CD4-positive, alpha-beta T cell treated with Interleukin-6 at 100 ng/mL for 8 hours (primary cell): ENCODE measurements at places on chromosomes 4 and X.

- DNase-seq: no peak
Observed at GRCh38 chr4:112854420-112854819, 195.0 kb upstream of the ANK2 start.

GRCh38 chrX:13226214-13226613 lies 93.6 kb downstream of the ATXN3L start:
- DNase-seq: no peak

DNA sequence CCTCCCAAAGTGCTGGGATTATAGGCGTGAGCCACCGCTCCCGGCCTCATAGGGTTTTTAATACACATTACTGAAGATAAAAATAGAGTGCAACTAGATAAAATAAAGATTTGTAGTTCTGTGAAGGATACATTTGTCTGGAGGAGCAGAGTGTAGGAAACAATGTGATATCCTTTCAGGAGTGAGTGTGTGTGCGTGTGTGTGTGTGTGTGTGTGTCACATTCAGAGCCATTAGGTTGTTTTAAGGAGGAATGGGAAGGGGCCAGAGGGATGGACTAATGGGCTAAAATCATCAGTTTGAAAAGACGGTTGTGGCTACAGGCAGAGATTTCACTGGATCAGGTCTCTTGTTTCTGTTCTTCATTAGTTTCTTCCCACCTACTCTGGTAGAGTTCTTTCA lies 40.0 kb downstream of the RBPJ start:
- DNase-seq: no peak

DNA sequence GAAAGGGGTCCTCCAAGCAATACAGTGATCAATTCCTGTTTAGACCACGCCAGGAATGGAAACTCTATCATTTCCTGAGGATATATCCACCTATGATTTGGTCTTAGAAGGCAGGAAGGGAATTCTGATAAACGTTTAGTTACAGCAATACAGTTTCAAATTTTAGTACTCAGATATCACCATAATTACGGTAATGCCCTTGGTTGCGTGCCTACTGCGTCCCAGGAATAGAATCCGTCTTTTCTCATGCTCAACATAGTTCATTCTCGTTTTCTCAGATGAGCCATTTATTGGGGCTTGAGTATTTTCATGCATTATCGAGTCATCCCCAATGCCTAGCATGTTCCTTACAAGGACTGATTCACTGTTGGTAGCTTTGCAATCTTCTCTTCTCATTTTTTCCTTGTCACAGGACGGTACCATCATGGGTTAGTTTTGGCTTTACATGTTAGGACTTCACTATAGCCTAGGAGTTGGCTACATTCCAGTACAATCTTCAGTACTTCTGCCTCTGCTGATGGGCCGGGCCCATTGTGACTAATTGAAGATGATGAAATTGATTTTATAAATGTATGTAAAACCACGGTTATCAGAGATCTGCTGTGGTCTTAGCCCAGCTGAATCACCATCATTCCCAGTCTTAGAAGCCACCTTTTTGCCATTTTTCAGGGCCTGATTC lies 4.4 kb upstream of the PRKX start:
- no peak for DNase-seq

- no peak for DNase-seq
Observed at GRCh38 chr4:17356926-17357325, 155.0 kb downstream of the QDPR start.

DNA sequence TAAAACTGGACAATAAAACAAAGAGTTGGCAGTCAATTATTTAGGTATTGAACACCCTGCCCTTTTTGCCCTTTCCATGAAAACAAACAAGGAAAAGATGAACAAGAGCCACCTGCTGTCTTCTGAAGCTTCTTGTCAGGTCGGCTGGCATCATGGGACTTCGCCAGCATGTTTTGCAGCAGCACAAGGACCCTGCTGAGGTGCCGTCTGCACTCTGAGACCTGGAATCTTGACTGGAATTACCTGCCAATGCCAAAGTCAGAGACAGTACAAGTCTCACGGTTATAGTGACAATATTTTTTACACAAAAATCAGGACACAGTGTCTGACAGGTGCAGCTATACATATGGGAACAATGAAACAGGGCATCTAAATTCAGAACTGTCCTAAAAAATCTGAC lies 284.5 kb downstream of the GASK1B start:
- DNase-seq: no peak

- no peak for DNase-seq
Observed at GRCh38 chr4:178205826-178206225, 763.6 kb upstream of the AGA start.

- no peak for DNase-seq
Observed at GRCh38 chrX:36950495-36951253, 57.5 kb upstream of the FAM47C start.

DNA sequence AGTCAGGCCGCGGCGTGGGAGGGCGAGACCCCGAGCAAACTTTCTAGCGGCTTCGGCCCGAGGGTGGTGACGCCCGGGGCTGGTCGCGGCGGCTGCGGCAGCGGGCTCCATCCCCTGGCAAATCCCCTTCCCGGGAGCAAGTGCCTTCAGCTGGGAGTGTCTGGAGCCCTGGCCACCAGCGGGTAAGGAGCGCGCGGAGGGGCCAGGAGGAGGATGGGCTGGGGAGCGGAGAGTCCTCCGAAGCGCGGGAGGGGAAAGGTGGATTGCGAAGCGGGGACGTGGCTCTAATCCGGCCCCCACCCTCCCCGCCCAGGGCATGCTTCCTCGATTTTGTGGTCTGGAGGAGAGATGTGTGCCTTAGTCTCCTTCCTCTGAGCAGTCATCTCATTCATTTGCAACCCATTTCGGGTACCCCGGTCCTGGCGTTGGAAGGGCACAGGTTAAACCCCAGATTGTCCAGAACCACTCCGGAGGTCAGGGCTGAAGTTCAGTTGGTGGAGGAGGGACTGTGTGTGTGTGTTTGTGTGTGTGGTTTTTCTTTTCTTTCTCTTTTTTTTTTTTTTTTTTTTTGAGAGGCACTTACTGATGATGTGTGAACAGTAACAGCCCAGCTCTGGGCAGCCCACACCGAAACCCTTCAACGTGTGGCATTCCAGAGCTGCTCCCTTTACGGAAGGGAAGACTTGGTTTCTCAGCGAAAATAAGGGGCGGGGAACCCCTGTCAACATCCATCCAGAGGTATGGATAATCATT lies 516 bp downstream of the SGMS2 start:
- DNase-seq: no peak

DNA sequence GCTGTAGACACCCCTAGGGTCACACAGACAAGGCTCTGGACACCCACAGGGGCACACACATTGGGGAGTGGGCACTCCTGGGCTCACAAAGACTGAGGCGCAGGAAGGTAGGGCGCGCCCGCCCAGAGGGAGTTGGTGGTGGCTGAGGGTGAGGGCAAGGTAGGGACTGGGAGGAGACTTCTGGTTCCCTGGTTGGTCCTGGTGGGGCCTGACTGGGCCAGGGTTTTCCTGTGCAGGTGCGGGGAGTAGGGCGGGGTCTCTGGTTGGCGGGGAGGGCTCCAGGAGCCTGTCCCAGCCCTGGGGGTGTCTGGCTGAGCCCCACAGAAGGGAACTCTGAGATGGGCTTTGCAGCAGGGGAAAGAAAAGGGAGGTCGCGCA lies 6.7 kb upstream of the WAS start:
- DNase-seq: no peak

- DNase-seq: no peak
Observed at GRCh38 chr4:160927311-160927710, 1236.5 kb downstream of the FSTL5 start.

DNA sequence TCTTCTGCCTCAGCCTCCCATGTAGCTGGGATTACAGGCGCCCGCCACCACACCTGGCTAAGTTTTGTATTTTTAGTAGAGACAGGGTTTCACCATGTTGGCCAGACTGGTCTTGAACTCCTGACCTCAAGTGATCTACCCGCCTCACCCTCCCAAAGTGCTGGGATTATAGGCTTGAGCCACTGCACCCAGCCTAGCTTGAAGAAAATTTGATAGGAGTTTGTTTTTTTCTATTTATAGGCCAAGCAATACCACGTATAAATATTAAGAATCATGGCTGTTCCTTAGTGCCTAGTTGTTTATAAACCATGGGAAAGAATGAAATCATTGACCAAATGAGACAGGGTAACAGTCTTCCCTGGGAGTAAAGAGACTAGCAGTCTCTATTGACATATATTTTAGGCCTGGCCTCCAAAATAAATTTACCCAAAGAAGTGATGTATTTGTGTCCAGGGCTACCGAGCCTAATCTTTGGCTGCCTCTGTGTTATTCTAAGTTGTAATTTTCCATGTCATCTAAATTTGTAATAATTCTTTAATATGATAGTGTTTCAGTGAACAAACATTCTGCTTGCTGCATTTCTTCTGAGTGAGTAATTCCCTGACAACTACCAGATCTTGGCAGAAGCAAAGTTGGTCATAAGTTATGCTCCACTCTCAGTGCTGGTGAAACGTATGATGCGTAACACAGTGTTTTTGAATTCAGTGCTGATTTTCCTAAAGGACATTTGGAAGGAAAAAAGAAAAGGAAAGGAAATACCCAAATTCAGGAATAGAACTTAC lies 10.3 kb downstream of the PKD2 start:
- no peak for DNase-seq

- no peak for DNase-seq
Observed at GRCh38 chrX:34656842-34657725, at the start of gene TMEM47. Gene TMEM47, minus strand, starts transcription at chrX:34657285. Its CDS starts 256 bp downstream, at chrX:34657029.
